ENCODE measurements at places on chromosomes 16 and 17.

- DNase-seq, result no peak
These were observed 5.4 kb downstream of the CD2BP2 start for GRCh38 chr16:30349675-30350074.

DNA sequence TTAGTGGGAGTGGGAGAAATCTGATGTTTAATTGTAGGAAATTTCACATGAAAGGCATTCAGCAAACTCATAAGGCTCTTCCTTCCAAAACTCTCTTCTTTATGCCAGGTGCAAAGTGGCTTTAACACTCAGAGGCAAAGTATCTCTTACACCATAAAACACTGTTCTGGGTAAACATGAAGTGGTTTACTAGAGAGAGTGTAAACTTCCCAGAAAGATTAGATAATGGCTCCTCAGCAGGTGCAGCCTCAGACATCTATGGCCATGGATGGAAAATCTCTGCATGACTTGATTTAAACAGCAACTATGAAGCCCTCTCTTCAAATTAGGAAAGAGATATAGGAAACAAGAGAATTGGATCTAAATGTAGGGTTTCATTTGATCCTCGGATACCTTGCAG lies 583.1 kb upstream of the SALL1 start:
- no peak for DNase-seq

GRCh38 chr17:81029859-81030258 lies 5.1 kb upstream of the BAIAP2 start:
- DNase-seq, result no peak

GRCh38 chr16:25020112-25020631 lies 5.0 kb upstream of the ARHGAP17 start:
- DNase-seq, result no peak

DNA sequence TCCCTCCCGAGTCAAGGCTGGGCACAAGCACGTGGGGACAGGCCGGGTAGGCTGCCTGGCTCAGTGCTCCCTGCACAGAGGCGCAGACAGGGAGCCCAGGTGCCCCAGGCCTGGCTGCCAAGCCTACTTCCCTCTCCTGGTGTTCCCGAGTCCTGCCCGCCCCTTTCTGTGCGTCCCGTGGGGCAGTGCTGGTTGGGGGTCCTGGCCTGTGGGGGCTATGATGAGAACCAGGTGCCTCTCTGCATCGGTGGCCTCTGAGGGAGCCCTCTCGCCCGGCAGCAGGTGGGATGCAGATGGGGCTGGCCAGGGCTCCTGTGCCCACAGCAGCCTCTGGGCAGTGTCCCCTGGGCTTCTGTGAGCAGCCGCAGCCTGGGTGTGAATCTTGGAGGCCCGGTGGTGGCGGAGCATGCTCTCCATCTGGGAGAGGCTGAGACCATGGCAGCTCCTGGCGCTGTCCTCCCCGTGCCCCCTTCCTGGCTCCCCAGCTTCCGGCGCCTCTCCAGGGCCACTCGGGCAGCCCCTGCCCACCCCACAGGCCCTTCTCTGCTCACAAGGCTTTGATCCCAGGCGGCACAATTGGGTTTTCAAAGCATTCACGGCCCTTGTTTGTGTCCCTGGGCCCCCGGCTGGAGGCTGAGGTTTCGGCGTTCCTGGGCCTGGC lies 7.2 kb downstream of the CENPX start:
- DNase-seq, result no peak

DNA sequence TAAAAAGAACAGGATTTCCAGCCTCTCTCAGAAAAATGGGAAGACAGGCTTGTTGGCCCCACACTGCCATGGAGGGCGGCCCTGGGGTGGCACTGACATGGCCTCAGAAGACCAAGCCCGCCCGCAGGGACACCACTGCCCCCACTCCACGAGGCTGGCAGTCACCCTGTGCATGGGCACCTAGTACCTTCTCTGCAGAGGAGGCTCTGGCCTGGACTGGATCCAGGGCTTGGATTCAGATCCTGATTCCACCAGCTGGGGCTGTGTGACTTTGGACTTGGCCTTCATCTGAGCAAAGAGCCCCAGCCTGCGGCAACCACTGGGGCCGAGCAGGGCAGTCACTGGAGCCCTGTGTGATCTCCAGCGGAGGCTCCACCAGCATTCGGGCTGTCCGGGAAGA lies 16.8 kb upstream of the FASN start:
- no peak for DNase-seq

DNA sequence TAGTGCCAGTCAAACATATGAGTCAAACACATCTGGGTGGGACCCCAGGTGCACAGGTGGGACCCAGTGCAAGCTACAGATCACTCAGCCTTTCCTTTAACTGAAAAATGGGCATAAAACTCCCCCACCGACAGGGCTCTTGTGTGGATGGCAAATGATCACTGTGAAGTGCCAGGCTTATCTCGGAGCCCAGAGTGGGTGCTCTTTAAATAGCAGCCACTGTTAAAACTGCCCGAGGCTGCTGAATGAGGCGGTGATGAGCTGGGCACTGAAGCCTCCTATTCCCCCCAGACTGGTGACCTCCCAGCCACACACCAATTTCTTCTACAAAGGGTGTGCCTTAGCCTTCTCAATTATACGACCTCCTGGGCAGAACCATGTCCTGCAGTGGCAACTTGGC lies 433.8 kb downstream of the SLC39A11 start:
- no peak for DNase-seq

- no peak for DNase-seq
These were observed 28.1 kb downstream of the WSB1 start for GRCh38 chr17:27322026-27322425.

Measured in BJ (cell line).